ENCODE measurements at places on chromosomes 11 and 22.
A peak's percentile ranks its signal among the peaks of the same experiment; 100 is the strongest.

- DNase-seq = no peak
Observed at GRCh38 chr11:47711225-47711624, 3.9 kb downstream of the AGBL2 start.

- DNase-seq = no peak
Observed at GRCh38 chr22:46451741-46452140, 85.7 kb downstream of the CELSR1 start.

- DNase-seq = peak; percentile 80
Observed at GRCh38 chr11:124898711-124899110, 1.0 kb upstream of the ROBO4 start.

- DNase-seq = no peak
Observed at GRCh38 chr11:17421781-17422180, 33.3 kb upstream of the KCNJ11 start.

- no peak for DNase-seq
Observed at GRCh38 chr11:122592641-122593040, 62.9 kb upstream of the UBASH3B start.

GRCh38 chr11:101923554-101923953, 7.2 kb upstream of the ANGPTL5 start:
- DNase-seq = no peak
